ENCODE measurements at places on chromosomes 2 and 18.

- no peak overlapping the region for H3K4me3 ChIP-seq
- no peaks in the 10 kb centered on the region for H3K27me3 ChIP-seq
- peak overlapping the region; percentile 67 for H3K27ac ChIP-seq
- DNase-seq = no peak
- H3K36me3 ChIP-seq = no peaks in the 10 kb centered on the region
Measured at GRCh38 chr18:13530033-13530878, 196.1 kb downstream of the FAM210A start.

- no peak overlapping the region for H3K4me3 ChIP-seq
- no peaks in the 10 kb centered on the region for H3K36me3 ChIP-seq
- peak; percentile 48 for DNase-seq
- H3K4me1 ChIP-seq = no peaks in the 10 kb centered on the region
- no peaks in the 10 kb centered on the region for H3K27me3 ChIP-seq
- H3K27ac ChIP-seq = no peak overlapping the region
Measured at GRCh38 chr2:46460241-46460921, 19.0 kb upstream of the TMEM247 start.

DNA sequence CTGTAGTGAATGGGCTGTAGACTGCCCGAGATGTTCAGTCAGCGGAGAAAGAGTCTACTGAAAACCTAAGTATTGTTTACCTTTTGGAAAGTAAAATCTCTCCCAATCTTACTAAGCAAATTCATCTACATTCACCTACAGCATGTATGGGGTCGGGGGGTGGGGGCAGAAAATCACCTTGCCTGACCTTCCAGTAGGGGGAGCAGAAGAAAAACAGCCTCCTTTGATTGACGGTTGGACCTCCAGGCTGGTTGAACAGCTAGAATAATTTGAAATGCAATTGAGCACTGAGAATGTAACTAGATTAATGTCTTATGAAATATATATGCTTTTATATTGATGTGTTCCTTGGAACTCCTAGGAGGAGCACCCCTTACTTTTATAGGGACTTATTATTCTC, 10.0 kb downstream of the LRATD1 start:
- no peaks in the 10 kb centered on the region for H3K36me3 ChIP-seq
- H3K4me1 ChIP-seq = no peaks in the 10 kb centered on the region
- no peak for DNase-seq
- H3K27ac ChIP-seq = no peak overlapping the region
- H3K27me3 ChIP-seq = no peaks in the 10 kb centered on the region
- H3K4me3 ChIP-seq = no peak overlapping the region

- peaks cover 10% of the 10 kb centered on the region for H3K4me1 ChIP-seq
- DNase-seq = no peak
- no peaks in the 10 kb centered on the region for H3K27me3 ChIP-seq
- no peak overlapping the region for H3K27ac ChIP-seq
- H3K4me3 ChIP-seq = no peak overlapping the region
- no peaks in the 10 kb centered on the region for H3K36me3 ChIP-seq
Measured at GRCh38 chr2:27932396-27932795, 41.9 kb downstream of the BABAM2 start.

GRCh38 chr2:193584522-193584938, 1389.8 kb upstream of the TMEFF2 start:
- no peaks in the 10 kb centered on the region for H3K27me3 ChIP-seq
- no peak for DNase-seq
- H3K36me3 ChIP-seq = no peaks in the 10 kb centered on the region
- no peaks in the 10 kb centered on the region for H3K4me1 ChIP-seq

DNA sequence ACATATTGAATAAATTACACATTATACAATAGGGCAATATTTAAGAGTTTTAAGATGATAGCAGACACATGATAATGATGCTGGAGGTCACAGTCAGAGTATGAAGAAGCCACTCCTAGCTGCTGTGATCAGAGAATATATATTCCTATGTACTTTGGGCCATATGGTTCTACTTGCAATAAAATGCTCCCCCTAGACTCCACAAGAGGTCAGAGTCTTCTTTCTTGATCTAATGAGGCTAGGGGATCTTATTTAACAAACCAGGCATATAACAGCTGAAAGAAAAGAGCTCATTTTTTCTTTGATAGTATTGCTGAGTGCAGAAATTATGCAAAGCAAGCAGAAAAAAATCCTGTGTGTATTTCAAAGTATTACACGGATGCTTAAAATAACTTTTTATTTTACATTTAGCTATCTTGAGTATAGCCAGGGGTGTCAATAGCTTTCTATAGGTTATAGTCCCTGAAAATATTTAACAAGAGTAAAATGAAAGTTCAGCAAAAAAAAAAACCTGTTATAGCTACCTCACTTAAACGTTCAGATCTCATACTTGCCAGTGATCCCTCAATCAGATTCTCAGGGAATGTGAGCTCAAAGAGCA, 748.7 kb upstream of the CHAC2 start:
- no peaks in the 10 kb centered on the region for H3K4me1 ChIP-seq
- no peak overlapping the region for H3K4me3 ChIP-seq
- no peaks in the 10 kb centered on the region for H3K36me3 ChIP-seq
- DNase-seq = no peak

DNA sequence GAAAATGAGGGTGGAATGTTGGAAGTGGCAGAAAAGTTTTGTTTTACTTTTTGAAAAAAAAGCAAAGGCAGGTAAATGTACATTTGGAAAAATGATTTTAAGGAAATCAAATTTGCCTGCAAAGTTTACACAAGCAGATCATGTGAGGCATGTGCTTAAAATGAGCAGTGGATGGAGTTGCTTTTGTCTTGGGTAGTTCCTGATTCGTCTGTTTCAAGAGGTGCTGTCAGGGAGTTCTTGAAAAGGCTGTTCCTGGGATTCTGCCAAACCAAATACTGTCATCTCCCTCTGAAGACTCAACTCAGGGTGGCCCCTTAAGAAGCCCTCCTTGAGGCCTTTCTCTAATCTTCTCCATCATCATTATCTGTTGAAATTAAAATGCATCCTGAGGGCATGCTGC, 59.0 kb downstream of the TACR1 start:
- H3K27ac ChIP-seq = no peak overlapping the region
- no peaks in the 10 kb centered on the region for H3K27me3 ChIP-seq
- no peak overlapping the region for H3K4me3 ChIP-seq
- H3K36me3 ChIP-seq = no peaks in the 10 kb centered on the region
- DNase-seq = no peak

- no peaks in the 10 kb centered on the region for H3K36me3 ChIP-seq
- DNase-seq = no peak
- no peak overlapping the region for H3K27ac ChIP-seq
- no peak overlapping the region for H3K4me3 ChIP-seq
- no peaks in the 10 kb centered on the region for H3K27me3 ChIP-seq
Measured at GRCh38 chr2:85702172-85702571, 8.0 kb downstream of the GNLY start.

DNA sequence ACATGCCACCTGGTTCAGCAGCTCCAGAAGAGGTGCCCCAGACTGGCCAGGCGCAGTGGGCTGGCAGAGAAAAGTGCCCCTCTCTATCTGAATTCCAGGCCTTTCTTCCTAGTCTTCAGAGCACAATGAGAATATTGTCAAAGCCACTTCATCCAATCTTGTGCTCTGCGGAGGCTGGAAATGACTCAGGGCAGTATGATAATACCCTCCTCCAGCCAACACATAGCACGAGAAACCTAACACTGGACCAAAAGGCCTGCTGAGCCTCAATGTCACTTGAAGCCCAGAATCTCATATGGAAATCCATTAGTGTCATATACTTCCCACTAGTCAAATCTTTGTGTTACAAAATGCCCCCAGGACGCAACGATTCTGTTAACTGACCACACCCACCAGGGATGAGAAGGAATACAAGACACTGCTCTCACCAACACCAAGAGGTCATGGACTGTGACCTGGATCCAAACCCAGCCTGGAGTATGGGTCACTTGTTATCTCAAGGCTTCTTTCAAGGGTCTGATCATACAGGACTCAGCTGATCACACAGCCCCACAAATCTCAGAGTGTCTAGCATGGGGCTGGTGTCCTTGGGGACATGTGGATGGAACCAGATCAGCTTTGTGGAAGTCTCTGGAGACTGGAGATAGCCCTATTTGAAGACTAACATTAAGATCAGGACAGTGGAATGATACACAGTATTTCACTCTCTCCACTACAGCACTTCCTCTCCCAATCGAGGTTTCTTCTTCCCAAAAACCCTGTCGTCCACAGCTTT, 10.1 kb downstream of the KIF3C start:
- no peak overlapping the region for H3K4me3 ChIP-seq
- H3K27ac ChIP-seq = no peak overlapping the region
- no peaks in the 10 kb centered on the region for H3K27me3 ChIP-seq
- H3K4me1 ChIP-seq = no peaks in the 10 kb centered on the region

DNA sequence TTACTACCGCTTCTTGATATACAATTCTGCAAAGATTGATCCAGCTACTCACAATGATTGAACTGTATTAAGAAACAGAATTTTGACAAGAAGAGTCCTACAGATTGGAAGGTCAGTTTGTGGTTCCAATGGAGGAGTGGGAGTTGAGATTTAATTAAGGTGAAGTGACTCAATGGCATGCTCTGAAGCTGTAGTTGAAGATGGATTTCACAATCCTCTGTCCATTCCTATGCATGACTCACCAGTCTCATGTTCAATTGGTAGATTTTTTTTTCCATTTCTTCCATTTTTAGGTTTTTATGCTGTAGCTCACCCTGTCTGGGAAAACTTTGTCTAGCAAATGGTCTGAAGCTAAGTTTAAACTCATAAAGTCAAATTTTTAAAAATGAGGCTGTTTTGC, 83.3 kb downstream of the DPP4 start:
- H3K27ac ChIP-seq = no peak overlapping the region
- no peaks in the 10 kb centered on the region for H3K27me3 ChIP-seq
- H3K4me1 ChIP-seq = no peaks in the 10 kb centered on the region
- H3K36me3 ChIP-seq = no peaks in the 10 kb centered on the region
- DNase-seq = no peak

DNA sequence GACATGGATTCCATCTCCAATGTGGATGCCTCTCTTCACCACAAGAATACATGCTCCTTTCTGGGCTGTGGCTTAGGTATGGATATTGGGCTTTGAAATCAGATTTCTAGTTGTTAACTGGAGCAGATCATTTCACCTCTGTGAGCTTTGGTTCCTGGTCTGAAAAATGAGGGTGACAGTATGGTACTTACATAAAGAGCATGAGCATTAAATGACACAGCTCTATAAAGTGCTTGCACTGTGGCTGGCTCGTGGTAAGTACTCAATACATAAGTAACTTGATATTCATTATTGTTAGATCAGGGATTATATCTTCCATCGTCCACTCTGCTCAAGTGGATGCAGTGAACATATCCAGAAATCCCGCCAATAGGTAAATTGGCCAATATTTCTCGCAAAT, 33.4 kb downstream of the ARHGAP25 start:
- H3K4me1 ChIP-seq = peaks cover 4% of the 10 kb centered on the region
- H3K27ac ChIP-seq = no peak overlapping the region
- no peaks in the 10 kb centered on the region for H3K27me3 ChIP-seq
- no peak for DNase-seq

DNA sequence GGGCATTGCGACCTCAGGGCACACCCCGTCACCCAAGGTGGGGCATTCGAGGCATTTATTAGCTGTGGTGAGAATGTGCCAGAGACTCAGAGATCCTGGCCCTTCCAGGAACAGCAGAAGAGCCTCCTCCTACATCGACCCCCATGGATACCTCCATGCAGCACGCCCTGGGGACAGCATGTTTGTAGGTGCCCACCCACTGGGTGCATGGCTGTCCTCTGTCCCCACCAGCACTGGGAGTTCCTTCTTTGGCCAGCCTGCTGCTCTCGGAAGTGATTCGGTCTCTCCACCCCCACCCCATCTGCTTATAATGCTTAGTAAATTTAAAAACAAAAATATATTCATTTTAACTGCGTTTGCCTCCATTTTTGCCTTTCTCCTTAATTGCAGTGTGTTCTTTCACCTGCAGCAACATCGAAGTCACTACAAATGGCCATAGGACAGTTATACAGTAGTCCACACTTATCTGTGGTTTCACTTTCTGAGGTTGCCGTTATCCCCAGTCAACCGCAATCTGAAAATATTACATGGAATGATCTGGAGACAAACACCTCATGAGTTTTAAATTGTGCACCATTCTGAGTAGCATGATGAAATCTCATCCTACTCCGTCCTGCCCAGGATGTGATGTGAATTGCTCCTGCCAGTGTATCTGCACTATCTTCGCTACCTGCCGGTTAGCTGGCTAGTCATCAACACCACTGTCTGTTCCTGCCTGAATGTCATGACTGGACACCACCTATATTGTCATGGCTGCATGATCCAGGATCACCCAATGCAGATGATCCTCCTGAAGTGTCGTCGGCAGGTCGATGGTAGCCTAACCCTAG, 29.6 kb upstream of the ZCCHC2 start:
- DNase-seq = no peak
- H3K27me3 ChIP-seq = no peaks in the 10 kb centered on the region
- H3K4me3 ChIP-seq = no peak overlapping the region
- no peak overlapping the region for H3K27ac ChIP-seq
- H3K4me1 ChIP-seq = no peaks in the 10 kb centered on the region

DNA sequence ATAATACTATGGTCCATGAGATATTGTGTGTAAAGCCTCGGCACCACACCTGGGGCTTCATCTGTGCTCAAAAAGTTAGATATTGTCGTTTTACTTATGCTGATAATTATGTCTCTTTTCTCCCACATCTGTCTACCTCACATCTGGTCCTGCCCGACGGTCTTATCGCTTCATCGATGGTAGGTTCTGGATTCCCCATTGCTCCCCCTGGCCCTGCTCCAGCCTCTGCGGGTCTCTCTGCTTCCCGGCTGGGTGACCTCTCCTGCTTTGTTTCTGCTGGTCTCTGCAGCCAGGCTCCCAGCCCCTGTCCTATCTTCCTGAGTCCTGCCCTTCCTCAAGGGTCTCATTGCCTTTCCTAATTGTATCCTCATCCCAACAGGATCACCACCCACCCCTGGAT, 294.2 kb downstream of the NDUFA10 start:
- no peak overlapping the region for H3K4me3 ChIP-seq
- H3K27ac ChIP-seq = no peak overlapping the region
- H3K36me3 ChIP-seq = no peaks in the 10 kb centered on the region
- no peaks in the 10 kb centered on the region for H3K27me3 ChIP-seq
- DNase-seq = no peak
- no peaks in the 10 kb centered on the region for H3K4me1 ChIP-seq

DNA sequence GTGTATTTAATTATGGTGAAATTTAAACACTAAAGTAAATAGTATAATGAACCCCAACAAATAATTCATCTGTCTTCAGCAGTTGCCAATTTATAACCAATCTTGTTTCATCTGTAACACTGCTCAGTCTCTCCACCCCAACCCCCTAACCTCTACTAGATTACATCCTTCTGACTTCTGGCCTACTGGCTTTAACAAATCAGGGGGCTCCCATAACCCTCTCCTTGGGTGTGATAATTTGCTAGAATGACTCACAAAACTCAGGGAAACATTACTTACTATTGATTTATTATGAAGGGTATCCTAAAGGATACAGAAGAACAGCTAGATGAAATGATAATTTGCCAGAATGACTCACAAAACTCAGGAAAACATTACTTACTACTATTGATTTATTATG, 50.7 kb downstream of the PIK3C3 start:
- H3K4me1 ChIP-seq = no peaks in the 10 kb centered on the region
- H3K27me3 ChIP-seq = no peaks in the 10 kb centered on the region
- no peaks in the 10 kb centered on the region for H3K36me3 ChIP-seq
- no peak for DNase-seq
- H3K4me3 ChIP-seq = no peak overlapping the region

All from uterus (tissue), 4 donors.